ENCODE measurements at places on chromosomes 11 and 22.

DNA sequence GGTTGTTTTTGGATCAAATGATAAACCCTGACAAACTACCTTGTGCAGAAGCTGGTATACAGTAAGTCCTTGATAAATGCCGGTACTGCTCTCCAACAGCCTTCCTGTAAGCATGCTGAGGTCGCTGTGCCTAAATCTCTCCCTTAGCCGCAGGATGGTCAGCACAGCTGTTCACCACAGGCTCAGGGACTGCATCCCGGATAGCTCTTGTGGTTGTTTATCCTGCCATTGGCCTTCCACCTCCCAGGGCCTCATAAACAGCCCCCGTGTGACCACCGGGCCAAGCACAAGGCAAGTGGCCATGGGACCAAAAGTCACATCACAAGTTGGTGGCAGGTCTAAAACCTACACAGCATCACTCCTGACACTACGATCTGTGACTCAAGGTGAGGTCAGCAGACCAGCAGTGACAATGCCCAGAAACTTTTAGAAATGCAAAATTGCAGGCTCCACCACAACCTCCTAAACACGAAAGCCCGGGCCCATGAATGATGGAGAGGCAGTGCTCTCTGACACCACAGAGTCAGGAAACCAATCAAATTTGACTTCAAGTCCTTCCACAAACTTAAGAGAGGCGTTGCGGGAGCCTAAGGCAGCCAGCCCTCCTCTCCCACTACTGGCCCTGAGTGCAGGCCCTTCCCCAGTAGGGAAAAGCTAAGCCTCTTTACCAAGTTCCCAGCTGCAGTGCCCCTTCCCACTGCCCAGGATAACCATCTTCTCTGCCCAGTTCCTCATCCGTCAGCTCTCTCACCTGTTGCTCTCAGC is 3.9 kb downstream of the SPATA19 start:
- DNase-seq = no peak

DNA sequence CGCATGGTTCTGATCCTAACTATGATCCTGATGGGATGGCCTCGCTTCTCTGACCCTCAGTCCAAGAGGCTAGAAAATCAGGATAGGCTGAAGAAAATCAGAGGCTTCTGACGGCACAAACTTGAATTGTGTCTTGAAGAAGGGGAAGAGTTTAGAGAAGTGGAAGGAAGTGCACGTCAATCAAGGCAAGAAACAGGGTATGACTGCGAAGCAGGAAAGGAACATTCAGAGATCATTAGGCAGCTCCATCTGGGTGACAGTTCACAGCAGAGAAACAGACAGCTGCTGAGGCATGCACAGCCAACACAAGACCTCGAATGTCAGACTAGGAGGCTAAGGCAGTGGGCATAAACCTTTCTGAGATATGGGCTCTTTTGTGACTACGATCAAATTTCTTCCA is 29.3 kb downstream of the CLPB start:
- DNase-seq = no peak

DNA sequence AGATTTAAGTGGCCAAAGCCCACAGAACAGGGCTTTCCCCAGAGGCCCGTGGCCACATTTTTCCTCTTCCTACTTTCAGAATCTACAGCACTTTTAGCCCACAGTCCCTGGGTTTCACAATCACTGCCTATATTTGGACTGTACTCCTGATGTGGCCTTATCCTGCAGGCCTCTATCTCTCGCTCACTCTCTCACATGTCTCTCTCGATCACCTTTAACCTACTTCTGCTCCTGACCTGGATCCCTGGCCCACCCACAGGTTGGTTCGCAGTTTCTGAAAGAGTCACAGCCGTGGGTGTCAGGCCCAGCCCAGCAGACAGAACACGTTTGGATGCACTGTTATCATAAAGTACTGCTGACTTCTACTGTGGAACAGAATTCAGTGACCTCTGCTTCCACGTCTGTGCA is 55.5 kb downstream of the LARGE1 start:
- DNase-seq = no peak

DNA sequence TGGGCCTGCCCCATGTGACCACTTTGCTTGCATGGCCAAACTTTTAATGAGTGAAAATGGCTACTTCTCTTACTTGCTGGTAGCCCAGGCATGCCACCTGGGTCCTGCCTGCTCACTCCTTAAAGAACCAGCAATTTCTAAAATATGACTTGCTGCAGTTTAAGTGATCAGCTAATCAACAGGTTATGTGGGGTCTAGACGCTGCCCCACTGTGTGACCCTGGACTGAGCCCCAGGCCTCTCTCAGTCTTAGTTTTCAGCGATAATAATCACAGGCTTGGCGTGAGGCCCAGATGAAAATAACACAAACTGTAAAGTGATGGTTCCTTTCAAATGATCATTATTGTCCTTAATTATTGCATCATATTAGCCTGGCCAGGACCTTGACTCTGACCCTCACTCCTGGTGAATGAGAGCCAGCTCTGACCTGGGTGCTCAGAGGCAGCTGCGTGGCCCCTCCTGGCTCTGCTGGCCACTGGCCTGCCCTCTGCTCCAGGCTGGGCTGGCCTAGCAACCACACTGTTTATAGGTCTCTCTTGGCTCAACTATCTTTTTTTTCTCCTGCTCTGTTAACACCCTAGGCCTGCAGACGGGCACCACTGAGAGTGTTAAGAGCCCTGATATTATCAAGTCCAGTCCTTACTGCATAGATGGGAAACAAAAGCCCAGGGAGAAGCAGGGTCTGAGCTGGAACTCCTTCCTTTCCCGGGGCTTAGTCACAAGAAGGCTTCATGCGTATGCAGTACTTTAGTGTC is 89.7 kb downstream of the RRM1 start:
- DNase-seq = no peak

DNA sequence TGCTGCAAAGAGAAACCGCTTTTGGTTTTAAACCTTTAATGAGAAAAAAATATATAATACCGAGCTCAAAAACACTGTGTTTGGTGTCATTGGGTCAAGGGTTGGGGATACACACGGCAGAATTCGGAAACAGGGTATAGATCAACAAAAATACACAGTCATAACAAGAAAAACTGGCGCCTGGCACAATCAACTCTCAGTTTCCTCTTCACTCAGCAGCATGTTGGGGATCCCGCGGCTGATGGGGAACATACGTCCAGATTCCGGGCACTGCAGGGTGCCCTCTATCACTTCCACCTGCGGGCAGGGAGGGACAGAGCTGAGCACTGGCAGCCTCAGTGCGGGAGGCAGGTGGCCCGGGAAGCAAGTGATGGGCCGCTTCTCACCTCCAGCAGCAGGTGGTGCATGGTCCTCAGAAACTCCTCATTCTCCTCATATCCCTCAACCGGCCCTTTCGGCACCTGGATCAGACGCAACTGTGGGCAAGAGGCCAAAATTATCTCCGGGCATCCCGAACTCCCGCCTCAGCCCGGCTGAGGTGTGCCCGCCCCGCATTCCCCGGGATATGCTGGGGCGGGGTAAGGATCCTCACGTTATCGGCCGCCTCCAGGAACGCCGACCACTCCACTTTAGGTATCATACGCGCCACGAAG is 561 bp downstream of the TRMT112 start:
- no peak for DNase-seq

DNA sequence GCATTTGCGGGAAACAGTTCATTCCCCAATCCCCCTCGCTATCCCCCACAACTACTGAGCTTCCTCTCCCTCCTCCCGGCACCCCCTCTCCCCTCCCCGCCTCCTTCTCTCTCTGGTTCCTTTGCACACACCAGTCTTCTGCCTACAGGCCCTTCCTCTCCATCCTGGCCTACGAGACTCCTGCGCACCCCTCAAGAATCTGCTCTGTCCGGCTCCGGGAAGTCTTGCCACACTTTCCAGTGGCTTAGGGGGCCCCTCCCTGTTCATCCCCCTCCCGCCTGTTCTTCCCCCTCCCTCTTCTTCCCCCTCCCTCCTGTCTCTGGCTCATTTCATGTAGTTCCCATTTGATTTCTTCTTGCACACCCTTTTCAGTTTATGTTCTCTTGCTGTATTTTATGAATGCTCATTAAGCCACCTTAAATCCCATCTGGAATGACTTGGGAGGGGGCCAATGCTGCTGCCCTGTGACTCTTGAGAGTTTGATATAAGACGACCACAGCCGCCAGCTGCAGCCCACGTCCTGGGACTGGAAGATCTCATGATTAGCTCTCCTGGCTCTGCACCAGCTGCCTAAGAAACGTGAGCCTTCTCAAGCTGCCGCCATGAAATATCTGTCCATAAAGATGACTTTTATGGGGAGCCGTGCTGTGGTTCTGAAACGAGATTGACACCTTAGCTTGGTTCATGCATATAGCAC is 50.9 kb downstream of the RPS6KA4 start:
- no peak for DNase-seq

DNA sequence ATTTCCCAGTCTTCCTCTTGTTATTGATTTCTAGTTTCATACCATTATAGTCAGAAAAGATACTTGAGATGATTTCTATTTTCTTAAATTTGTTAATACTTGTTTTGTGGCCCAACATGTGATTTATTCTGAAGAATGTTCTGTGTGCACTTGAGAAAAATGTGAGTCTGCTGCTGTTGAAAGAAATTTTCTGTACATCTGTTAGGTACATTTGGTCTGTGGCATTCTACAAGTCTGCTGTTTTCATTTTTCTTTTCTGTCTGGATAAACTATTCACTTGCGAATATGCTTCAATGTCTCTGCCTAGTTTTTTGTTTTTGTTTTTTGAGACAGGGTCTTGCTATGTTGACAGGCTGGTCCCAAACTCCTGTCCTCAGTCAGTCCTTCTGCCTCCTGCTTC is 26.4 kb upstream of the LUZP2 start:
- no peak for DNase-seq

DNA sequence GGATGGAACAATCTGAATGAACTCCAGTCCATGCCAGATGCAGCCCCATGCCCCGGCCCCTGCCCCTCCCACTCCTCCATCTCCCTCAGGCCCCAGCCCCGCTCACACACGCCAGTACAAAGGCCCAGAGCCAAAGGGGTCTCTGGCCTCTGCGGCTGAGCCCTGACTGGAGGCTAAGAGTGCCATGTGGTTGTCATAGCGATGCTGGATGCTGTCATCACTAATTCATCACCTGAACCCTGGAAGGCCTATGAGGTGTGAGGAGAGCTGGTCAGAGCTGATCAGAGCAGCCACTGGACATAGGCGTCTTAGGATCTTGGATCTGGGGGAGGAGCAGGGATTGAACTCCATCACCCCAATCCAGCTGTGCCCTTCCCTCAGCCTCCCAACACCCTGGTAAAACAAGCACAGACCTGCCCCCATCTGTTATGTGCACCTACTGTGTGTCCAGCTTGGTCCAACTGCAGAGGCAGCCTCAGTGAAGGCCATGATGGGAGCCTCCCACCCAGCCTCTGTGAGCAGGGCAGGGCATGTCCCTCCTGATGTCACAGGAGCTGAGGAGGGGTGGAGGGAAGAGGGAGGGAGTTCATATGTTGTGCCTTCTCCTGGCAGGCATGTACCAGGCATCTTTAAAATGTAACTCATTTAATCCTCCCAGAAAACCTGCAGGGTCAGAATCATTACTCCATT is 16.7 kb downstream of the PDE2A start:
- no peak for DNase-seq

- no peak for DNase-seq
Measured at GRCh38 chr11:35135222-35135621, 3.7 kb upstream of the CD44 start.

- DNase-seq = no peak
Measured at GRCh38 chr22:42630901-42631602, 9.3 kb downstream of the ATP5MGL start.

GRCh38 chr11:121577106-121577848 is 124.5 kb upstream of the SORL1-AS1 start:
- DNase-seq = no peak

- DNase-seq = no peak
Measured at GRCh38 chr11:67375320-67376055, 2.1 kb upstream of the CLCF1 start.

- no peak for DNase-seq
Measured at GRCh38 chr11:13852481-13852880, 110.0 kb upstream of the SPON1 start.

DNA sequence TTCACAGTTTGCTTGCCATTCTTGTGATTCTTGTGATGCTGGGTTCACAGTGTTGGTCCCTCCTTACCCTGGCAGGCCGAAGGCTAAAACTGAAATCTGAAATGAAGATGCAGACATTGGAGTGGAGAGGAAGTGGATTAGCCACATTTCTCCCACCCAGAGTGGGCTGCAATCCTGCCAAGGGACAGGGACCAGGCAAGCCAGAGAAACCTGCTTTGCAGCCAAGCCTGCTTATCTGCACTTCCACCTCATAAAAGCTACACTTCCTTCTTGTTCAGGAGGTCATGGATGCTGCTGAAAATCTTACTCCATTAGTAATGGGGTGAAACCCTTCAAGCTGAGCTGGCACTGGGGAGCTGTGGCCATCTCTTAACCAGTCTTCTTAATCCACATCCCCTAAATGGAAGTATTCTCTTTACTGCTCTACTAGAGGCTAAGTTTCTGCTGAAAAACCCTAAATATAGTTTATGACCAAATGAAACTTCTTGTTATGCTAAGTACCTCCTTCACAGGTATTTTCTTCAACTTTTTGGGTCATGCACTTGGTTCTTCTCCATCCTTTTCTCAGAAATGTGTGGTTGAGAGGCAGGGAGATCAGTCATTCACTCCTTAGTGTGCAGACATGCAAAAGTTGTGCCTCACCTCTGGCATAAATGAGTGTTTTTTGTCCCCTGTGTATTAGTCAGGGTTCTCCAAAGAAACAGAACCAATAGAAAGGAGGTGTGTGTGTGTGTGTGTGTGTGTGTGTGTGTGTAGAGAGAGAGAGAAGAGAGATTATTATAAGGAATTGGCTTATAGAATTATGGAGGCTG is 133.9 kb upstream of the BMAL1 start:
- DNase-seq = no peak

DNA sequence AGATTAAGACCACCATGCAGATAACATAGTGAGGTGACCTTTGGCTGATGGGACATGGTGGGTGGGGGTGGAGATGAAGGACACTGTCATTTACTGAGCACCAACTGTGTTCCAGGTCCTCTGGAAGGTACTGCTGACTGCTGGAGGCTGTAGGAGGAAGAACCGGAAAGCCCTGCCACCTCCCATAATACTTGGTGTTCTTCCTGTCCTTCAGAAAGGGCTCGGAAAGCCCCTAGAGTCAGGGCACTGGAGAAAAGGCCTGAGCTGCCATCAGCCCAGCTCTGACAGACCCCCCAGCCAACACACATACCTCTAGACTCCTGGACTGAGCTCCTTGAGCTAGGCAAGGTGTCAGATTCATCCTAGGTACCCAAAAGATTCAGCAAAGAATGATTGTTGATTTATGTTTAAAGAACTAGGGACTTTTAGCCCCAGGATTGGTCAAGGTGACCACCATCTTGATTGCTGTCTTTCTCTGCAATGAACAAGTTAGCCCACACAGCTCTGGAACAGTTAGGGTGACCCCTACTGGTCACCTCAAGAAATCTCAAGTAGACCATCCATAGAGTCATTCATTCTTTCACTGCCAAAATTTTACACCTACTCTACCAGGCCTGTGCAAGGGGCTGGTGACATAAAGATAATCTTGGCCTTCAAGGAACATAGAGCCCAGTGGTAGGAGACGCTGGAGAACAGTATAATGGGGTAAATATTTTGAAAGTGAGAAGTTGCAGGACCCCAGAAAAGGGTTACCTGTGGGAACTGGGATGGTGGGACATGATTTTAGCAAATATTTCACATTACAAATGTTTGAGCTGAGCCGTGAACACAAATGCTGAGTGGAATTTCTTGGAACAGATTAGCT is 39.4 kb downstream of the IRAG1 start:
- DNase-seq = no peak

- DNase-seq = no peak
Measured at GRCh38 chr11:118319337-118319707, 14.8 kb downstream of the CD3E start.
